ENCODE measurements at places on chromosomes 6 and 20. TPM values are rescaled to one million over a fixed set of nuclear protein-coding genes. Genes with fewer than 3 reads are reported as not detected.

DNA sequence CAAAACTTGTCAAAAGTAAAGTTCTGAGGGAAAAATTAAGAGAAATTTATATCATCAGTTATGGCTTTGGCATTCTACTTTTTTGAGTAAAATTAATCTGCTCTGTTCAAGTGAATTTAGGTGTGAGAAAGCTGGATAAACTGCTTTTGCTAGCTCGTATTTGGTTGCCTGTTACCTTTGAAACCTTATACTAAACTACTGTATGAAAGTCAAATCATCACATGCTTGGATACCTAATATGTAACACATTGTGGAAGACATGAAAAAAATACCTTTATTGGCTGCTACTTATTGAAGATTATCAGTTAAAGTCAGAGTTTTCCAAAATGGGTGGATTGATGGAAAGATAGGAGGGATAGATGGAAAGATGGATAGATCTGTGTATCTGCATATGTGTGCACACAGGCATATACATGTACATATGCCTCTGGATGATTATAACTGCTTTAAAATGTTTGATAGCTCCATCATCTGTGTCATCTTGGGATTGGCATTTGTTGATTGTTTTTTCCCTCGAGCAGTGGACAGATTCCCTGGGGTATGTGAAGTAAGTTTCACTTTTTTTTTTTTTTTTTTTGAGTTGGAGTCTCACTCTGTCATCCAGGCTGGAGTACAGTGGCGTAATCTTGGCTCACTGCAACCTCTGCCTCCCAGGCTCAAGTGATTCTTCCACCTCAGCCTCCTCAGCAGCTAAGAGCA, 24.3 kb downstream of the SCAF8 start:
- no peaks in the 10 kb centered on the region for H3K4me1 ChIP-seq
- H3K27ac ChIP-seq: no peak overlapping the region
- DNase-seq: no peak
- no peak overlapping the region for H3K4me3 ChIP-seq
- no peaks in the 10 kb centered on the region for H3K27me3 ChIP-seq
- no peaks in the 10 kb centered on the region for H3K36me3 ChIP-seq

DNA sequence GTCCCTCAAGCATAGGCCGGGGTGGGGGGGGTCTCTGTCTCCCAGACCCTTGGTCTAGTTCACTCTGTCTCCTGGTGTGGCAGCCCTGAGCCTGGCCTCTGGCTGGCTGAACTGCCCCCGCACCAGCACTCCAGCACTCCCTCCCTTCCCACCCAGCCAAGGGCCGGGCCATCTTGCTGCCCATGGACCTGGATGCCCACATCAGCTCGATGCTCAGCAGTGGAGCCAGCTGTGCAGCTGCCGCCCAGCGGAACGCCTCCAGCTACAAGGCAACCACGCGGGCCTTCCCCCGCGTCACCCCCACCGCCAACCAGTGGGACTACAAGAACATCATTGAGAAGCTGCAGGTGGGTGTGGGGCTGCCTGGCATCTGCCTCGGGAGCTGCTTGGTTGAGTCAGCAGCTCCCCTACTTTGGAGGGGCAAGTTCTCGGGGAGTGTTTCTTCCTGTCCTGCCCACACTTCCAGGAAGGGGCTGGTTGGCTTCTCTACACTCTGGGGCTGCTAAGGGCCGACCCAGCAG, 28.4 kb downstream of the UQCC2 start:
- H3K27ac ChIP-seq: no peak overlapping the region
- H3K4me3 ChIP-seq: no peak overlapping the region
- no peaks in the 10 kb centered on the region for H3K36me3 ChIP-seq
- no peaks in the 10 kb centered on the region for H3K4me1 ChIP-seq
- H3K27me3 ChIP-seq: no peaks in the 10 kb centered on the region

- no peaks in the 10 kb centered on the region for H3K27me3 ChIP-seq
- no peak for DNase-seq
- H3K4me1 ChIP-seq: no peaks in the 10 kb centered on the region
- H3K36me3 ChIP-seq: no peaks in the 10 kb centered on the region
- H3K4me3 ChIP-seq: no peak overlapping the region
- no peak overlapping the region for H3K27ac ChIP-seq
Measured at GRCh38 chr6:12354499-12354898, 64.3 kb downstream of the EDN1 start.

GRCh38 chr20:53133125-53133524, 161.0 kb downstream of the TSHZ2 start:
- no peaks in the 10 kb centered on the region for H3K4me1 ChIP-seq
- no peaks in the 10 kb centered on the region for H3K36me3 ChIP-seq
- no peaks in the 10 kb centered on the region for H3K27me3 ChIP-seq
- H3K27ac ChIP-seq: no peak overlapping the region
- no peak overlapping the region for H3K4me3 ChIP-seq
- DNase-seq: no peak

GRCh38 chr20:47349365-47350180, 6.9 kb downstream of the ZMYND8 start:
- no peak for DNase-seq
- H3K4me1 ChIP-seq: peaks cover 67% of the 10 kb centered on the region
- H3K4me3 ChIP-seq: no peak overlapping the region
- no peaks in the 10 kb centered on the region for H3K36me3 ChIP-seq

Gene CST8
- not detected for total RNA-seq

Gene PAK5
- total RNA-seq: not detected

Gene THBD
- 5.3 TPM for total RNA-seq

Gene HLA-DMB
- total RNA-seq: 8.5 TPM

Gene HTR1B
- total RNA-seq: not detected

Gene LY6G6D
- not detected for total RNA-seq
